ENCODE measurements at places on chromosomes 6 and 20. TPM values are rescaled to one million over a fixed set of nuclear protein-coding genes. Genes with fewer than 3 reads are reported as not detected.

BMP7 gene
- not detected for polyA plus RNA-seq

GGTLC1 gene
- 1.0 TPM for polyA plus RNA-seq

HLA-DRB1 gene
- 9.8 TPM for polyA plus RNA-seq

DNA sequence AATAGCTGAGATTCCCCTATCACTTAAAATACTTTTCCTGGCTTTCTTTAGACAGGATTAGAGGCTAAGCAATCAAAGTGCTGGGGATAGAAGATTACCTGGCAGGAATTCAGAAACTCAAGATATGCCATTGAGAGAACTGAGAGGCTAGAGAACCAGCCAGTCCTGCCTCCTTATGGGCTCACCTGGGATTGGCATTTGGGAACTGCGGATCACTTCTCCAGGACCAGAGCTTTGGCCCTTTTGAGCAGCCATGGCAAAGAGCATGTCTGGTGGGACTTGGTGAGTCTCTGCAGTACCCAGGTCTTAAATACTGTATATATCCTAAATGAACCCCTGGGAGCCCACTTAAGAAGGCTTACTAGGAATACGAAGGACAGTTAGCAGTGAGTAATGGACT, 399.1 kb downstream of the BTBD3 start:
- no peaks in the 10 kb centered on the region for H3K36me3 ChIP-seq
- no peaks in the 10 kb centered on the region for H3K4me1 ChIP-seq
- no peak for DNase-seq
- no peaks in the 10 kb centered on the region for H3K27me3 ChIP-seq

DNA sequence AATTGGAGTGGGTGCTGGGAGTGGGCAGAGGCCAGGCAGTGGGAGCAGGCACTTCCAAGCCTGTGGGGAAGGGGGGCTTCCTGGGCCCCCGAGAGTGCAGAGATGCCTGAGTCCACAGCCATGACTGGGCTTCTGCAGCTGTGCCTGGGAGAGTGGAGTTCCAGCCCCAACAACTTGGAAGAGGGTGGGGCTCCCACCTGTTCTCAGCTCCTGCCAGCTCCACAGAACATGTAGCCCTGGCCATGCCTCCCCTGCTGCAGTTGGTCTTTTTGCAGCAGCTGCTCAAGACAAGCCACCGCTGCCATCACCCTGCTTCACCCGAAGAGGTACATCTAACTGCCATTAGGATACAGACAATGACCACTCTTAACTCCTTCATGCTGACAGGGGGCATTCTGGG, 1092.3 kb downstream of the KHDRBS2 start:
- no peak overlapping the region for H3K27ac ChIP-seq
- H3K4me1 ChIP-seq, result no peaks in the 10 kb centered on the region
- H3K36me3 ChIP-seq, result no peaks in the 10 kb centered on the region
- DNase-seq, result no peak
- no peak overlapping the region for H3K4me3 ChIP-seq

DNA sequence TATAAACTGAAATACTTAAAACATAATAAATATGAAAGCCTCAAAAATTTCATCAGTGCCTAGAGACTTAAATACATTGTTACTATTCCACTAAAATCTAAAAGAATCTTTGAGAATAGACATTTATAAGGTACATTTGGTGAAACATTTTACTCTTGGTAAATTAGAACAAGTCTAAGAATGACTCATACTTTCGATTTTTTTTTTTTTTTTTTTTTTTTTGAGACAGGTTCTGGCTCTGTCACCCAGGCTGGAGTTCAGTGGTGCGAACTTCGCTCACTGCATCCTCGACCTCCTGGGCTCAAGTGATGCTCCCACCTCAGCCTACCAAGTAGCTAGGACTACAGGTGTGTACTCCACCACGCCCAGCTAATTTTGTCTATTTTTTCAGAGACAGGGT, 6.4 kb downstream of the FUCA2 start:
- H3K27me3 ChIP-seq, result no peaks in the 10 kb centered on the region
- H3K36me3 ChIP-seq, result no peaks in the 10 kb centered on the region
- DNase-seq, result no peak
- peaks cover 6% of the 10 kb centered on the region for H3K4me1 ChIP-seq

DNA sequence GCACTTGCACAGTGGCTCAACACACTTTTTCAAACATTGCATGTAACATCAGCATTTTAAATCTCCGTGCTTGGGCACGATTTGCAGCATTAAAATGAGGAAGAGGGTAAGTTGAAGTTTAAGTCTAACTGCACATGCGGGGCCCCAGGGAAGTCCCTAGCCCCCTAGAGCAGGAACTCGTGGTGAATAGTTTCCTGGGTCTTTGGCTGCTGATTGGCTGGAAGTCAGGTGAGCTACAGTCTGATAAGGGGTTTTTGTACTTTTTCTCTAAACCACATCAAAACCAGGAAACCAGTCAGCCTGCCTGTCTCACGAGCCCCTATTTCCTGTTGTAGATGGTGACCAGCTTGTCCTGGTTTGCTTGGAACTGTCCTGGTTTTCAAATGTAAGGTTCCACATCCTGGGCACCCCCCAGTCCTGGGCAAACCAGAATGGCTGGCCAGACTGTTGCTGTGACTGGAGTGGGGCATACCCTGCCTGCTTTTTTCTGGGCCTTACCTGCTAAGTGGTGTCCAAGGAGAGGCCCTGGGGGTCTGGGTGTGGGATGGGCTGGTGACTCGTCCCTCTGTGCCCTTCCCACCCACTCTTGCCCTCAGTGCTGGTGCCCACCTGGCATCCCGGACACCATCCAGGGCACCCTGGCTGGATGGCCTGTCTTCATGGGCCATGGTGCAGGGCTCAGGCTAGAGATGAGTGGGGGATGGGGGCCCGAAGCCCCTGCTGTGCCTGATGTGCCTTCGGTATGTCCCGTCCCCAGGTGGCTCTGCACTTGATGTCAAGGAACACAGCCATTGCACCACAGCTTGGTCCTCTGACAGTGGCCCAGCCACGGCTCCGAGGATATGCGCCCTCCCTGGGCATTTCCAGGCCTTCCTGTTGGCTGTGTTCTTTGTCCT, 31.8 kb downstream of the SUN5 start:
- no peak overlapping the region for H3K4me3 ChIP-seq
- no peaks in the 10 kb centered on the region for H3K4me1 ChIP-seq
- no peak for DNase-seq
- H3K27me3 ChIP-seq, result no peaks in the 10 kb centered on the region
- H3K36me3 ChIP-seq, result no peaks in the 10 kb centered on the region
- H3K27ac ChIP-seq, result no peak overlapping the region

DNA sequence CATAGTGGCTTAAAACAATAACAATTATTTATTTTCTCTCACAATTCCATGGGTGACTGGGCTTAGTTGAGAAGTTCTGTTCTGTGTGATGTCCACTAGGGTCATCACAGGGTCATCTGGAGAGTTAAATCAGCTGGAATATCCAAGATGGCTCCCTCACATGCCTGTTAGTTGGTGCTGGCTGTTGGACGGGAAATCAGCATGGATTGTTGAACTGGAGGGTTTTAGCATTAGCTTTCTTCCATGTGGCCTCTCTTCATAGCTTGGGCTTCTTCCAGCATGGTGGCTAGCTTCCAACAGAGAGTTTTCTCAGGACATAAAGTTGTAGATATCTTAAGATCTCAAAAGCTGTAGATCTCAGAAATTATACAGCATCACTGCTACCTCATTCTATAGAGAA, 19.6 kb downstream of the MARCKS start:
- no peak for DNase-seq
- peaks cover 12% of the 10 kb centered on the region for H3K4me1 ChIP-seq
- H3K36me3 ChIP-seq, result no peaks in the 10 kb centered on the region
- no peak overlapping the region for H3K4me3 ChIP-seq
- no peaks in the 10 kb centered on the region for H3K27me3 ChIP-seq

- no peak for DNase-seq
- no peaks in the 10 kb centered on the region for H3K36me3 ChIP-seq
- H3K27ac ChIP-seq, result no peak overlapping the region
- H3K27me3 ChIP-seq, result no peaks in the 10 kb centered on the region
- H3K4me1 ChIP-seq, result no peaks in the 10 kb centered on the region
These were observed 53.6 kb upstream of the FRMD1 start for GRCh38 chr6:168132531-168133167.

DNA sequence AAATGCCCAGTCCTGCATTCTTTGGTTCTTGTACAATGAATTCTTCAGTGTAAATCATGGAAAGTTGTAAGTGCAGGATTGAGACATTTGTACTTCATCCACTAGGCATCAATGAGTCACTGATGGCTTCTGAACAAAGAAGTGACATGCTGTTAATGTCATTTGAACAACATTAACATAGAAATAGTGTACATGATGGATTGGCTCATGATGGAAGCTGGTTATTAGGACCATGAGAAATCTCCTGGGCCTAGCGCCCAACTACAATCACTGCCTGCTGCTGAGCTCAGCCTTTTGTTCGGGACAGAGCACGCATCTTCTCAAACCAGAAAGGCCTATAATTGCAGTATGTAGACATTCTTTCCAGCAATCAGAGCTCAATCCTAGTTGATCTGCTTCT, 316.8 kb upstream of the TSHZ2 start:
- H3K27ac ChIP-seq, result no peak overlapping the region
- H3K36me3 ChIP-seq, result no peaks in the 10 kb centered on the region
- H3K27me3 ChIP-seq, result no peaks in the 10 kb centered on the region
- H3K4me1 ChIP-seq, result no peaks in the 10 kb centered on the region

DNA sequence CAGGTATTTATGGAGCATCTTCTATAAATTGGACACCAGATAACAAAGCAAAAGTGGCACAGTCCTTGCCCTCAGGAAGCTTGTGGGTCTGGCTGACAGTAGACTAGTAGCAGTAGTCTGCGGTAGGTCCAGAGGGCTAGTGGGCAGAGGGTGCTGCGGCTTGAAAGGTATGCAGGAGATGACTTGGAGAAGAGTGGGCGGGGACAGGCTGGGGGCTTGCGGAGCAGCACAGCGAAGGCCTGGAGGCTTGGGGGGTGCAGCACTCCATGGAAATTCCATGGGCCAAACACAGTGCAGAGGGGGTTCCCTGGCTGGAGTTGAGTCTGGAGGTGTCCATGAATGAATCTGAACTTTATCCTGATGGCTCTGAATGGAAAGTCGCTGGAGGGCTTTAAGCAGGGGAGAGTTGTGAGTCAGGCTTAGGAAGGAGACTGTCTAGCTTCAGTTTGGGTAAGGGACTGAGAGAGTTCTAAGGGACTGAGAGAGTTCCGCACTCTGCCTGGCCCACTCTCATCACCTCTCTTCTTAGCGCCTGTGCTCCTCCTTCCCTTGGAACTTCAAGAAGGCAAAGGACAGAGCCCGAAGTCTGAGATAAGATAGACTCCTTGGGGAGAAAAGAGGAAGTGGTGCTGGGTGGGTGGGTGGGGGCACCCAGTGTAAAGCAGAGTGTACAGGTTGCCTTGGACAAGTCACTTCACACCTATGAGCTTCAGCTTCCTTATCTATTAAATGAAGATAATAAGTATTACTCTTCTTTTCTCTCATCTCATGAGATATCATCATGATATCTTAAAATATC, 8.8 kb downstream of the PKIG start:
- H3K36me3 ChIP-seq, result no peaks in the 10 kb centered on the region
- no peaks in the 10 kb centered on the region for H3K4me1 ChIP-seq
- DNase-seq, result no peak
- no peak overlapping the region for H3K4me3 ChIP-seq
- H3K27me3 ChIP-seq, result no peaks in the 10 kb centered on the region

DNA sequence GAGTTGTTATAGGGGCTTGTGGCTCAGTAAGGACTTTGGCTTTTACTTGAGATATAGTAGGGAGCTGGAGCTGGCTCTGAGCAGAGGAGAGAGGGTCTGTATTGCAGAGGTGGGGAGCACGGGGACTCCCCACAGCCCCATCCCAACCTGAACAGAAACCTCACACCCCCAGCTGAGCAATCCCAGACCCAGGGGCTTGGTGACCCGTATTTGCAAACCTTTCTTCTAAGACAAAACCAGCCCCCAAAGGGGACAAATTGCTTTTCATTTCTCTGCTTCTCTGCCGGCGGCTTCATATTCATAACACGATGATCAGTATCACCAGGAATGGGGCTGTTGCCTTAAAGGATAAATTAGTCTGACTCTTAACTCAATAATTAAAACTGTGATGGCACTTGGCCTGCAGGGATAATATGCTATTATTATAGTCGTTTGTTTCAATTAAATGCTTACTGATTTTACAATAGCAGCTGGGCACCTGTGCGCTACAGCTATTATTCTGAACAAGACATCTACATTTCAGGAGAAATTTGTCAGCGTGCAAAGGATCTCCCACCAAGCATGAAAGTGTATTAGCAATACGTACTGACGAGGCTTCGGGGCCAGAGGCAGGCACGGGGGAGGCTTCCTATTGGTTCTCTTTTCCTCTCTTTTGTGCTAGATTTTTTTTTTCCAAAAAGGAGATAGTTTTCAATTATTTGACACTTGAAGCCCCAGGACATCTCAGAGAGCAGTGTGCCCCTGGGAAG, 118.1 kb downstream of the TOX2 start:
- no peak overlapping the region for H3K27ac ChIP-seq
- no peaks in the 10 kb centered on the region for H3K4me1 ChIP-seq
- no peak for DNase-seq
- peaks cover 9% of the 10 kb centered on the region for H3K27me3 ChIP-seq
- H3K4me3 ChIP-seq, result no peak overlapping the region

- H3K4me3 ChIP-seq, result no peak overlapping the region
- DNase-seq, result peak; percentile 54
- no peaks in the 10 kb centered on the region for H3K36me3 ChIP-seq
These were observed 458 bp upstream of the ARMC12 start for GRCh38 chr6:35736253-35736894.

GRCh38 chr20:58891086-58891717, 38.7 kb downstream of the GNAS start:
- H3K27ac ChIP-seq, result peak overlapping the region; percentile 86
- peak; percentile 89 for DNase-seq
- peaks cover 25% of the 10 kb centered on the region for H3K4me1 ChIP-seq
- H3K27me3 ChIP-seq, result no peaks in the 10 kb centered on the region
- no peak overlapping the region for H3K4me3 ChIP-seq

GRCh38 chr6:147392917-147393625, 115.4 kb upstream of the SAMD5 start:
- H3K36me3 ChIP-seq, result no peaks in the 10 kb centered on the region
- no peak overlapping the region for H3K4me3 ChIP-seq
- no peak overlapping the region for H3K27ac ChIP-seq
- no peaks in the 10 kb centered on the region for H3K27me3 ChIP-seq
- H3K4me1 ChIP-seq, result no peaks in the 10 kb centered on the region
- no peak for DNase-seq

Measured in pancreas (tissue), 10 donors.